ENCODE measurements at places on chromosomes 1 and 21.

GRCh38 chr1:201321826-201322390 lies 38.6 kb downstream of the PKP1 start:
- DNase-seq, result no peak

DNA sequence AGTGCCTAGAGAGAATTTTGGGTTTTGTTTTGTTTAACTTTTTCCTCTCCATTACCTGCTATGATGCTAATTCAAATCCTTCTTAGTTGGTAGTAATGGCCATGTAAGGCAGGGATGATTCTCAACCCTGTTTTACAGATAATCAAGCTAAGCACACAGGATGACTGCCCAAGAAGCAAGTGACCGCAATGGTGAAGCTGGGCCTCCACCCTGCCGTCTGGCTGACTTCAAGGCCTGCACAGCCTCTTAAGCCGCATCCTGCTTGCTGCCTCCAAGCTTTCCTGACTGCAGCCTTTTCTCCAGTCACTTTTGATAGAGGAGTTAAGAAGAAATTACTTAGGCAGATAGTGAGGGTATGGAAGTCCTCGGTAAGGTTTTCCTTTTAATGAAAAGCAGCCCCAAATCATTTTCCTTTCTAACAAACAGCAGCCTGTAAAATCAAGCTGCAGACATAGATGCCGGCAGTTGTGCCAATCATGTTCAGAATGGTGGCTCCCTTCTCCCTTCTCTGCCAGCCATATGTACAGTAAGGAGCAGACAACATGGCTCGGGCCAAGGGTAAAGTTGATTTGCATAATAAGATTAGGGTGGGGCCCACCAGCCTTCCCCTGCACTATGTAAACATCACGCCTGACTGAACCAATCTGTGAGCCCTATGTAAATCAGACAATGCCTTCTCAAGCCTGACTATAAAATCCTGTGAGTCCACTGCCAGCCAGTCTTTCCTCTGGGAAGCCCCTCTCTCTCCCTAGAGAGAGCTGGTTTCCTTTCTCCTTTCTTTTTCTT lies 8.8 kb upstream of the CTBS start:
- peak; percentile 74 for DNase-seq

- DNase-seq, result peak; percentile 12
Measured at GRCh38 chr1:78426408-78426807, 64.4 kb upstream of the PTGFR start.

GRCh38 chr1:203584035-203584434 lies 42.6 kb upstream of the ATP2B4 start:
- peak; percentile 39 for DNase-seq

DNA sequence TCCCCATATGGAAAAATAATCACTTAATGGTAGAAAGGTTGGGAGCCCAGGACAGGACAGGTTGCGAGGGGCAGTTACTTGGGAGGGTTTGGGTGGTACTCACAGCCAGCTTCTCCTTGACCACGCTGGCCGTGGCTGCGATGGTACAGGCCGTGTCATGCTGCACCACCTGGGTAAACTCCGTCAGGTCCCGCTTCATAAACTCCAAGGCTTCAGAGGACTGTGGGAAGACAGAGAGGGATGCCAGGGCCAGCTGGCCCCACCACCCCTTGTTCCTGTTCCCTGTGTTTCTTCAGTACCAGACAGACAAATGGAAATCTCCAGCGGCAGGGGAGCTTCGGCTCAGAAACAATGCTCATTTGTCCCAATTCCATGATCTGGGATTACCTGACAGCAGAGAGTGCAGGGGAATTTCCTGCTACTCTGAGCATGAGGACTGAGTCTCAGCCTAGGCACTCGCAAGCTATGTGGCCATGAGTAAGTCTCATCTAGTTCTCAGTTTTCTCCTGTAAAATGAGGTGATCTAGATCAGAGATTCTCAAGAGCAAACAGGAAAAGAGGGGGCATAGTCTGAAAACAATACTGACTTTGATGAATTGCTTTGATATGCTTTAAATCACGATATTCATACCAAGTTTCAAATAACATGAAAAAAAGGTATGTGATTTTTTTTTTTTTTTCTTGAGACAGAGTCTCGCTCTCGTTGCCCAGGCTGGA lies 7.4 kb downstream of the BSDC1 start:
- no peak for DNase-seq

GRCh38 chr1:32299327-32299726 lies 7.4 kb downstream of the HDAC1 start:
- DNase-seq, result no peak

GRCh38 chr1:26097696-26098095 lies 13.9 kb upstream of the PDIK1L start:
- peak; percentile 35 for DNase-seq

DNA sequence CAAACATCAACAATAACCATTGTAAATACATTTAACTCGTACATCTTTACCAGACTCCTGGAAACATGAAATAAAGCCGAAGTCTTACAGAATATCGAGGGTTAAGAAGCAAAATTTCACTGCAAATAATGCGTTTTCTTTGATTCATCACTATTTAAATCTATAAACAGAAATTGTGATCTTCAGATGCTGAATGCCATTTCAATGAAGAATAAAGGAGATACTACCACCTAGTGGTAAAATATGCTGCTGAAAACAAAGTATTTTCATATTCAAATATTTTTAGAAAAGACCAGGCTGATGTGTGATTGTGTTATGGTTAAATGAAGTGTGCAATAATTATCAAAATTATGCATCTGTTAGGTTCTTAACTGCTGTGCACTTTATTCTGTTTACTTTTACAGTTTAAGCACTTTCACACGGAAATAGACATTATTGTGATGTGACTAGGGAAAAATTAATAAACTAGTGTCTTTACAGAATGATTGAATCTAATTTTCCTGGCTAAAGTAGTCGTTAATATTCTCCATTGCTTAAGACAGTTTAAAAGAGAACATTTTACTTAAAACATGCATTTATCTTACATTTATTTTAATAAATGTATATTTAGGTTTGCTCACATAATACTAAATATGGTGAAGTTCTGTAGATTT lies 1093.1 kb downstream of the MRPL39 start:
- peak; percentile 4 for DNase-seq

- DNase-seq, result peak; percentile 47
Measured at GRCh38 chr1:118949315-118949714, 38.8 kb downstream of the TBX15 start.

DNA sequence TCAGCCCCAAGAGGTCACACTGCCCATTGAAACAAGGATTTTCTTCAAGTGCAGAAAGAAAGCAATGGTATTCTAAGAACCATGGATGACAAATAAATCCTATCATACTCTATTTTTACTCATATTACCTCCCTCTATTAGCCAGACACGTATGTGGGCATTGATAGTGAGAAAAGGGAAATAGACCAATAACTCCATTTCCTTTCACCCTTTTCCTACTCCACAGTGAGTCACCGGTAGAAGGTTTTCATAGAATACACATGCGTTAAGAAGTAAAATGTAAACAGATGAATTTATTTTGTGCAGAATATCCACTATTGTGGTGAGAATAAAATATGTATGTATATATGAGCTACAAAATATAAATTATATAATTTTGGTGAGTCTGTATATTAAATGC lies 568.9 kb upstream of the ADGRL4 start:
- no peak for DNase-seq

DNA sequence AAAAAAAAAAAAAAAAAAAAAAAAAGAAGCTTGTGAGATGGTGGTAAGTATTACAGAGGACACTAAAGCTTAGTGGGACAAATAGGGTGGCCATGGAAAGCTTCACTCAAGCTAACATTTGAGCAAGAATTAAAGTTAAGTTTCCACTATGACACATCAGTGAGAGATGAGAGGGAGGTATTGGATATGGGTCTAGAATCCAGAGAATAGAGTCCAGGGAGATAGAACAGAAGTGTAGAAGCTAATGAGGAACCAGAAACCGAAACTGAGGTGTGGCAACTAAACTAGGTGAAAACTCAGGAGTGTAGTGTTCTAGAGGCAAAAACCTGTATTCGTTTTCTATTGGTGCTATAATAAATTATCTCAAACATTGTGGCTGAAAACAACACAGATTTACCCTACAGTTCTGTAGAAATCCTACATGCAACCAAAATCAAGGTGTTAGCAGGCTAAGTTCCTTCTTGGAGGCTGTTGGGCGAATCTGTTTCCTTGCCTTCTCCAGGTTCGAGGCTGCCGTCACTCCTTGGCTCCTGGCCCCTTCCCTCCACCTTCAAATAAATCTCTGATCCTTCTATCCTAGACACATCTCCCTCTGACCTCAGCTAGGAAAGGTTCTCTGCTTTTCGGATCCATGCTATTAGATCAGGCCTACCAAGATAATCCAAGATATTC lies 36.2 kb downstream of the PTP4A2 start:
- DNase-seq, result no peak

DNA sequence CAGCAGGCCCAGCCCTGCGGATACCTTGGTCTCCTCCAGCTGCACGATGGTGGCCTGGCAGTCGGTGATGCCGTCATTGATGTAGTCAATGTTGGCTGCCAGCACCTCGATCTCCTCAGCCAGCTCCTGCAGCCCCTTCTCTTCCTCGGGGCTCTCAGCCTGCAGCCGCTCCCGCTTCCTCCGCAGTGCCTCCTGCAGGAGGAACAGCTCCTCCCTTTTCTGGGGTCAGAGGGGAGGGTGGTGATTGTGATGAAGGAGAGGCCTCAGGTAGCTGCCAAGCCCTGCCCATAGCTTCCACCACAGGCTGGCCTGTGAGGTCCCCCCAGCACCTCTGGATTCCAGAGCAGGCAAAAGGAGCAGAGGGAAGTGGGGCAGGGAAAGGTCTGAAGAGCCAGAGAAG lies 33.4 kb downstream of the KIF21B start:
- no peak for DNase-seq

DNA sequence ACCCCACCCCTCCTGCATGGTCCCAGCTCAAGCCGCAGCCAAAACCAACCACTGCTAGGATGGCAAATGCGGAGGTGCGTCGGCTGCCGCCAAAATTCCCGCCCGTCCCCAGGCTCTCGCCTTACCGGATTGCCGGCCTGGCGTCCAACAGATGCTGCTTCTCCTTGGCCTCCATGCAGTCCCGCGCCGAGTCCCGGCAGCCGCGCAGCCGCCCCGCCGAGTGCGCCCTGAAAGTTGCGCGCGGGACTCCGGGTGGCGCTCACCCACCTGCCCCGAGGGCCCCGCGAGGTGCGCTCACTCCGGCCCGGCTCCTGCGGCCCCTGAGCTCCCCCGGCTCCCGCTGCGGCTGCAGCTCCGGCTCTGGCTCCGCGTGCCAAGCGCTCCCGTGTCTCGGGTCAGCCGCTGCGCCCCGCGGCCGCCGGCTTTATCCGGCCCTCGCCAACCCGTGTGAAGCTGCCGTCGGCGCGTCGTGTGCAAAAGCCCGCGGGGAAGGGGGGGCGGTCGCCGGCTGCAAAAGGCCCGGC lies at the start of gene SLC30A2:
SLC30A2 (minus strand) TSS at position 397 of the 524 bp plus-strand sequence; CDS start at position 175, 222 bp downstream.
- no peak for DNase-seq

- DNase-seq, result peak; percentile 66
Measured at GRCh38 chr1:85573322-85573721, 7.2 kb upstream of the CCN1 start.

- peak; percentile 74 for DNase-seq
Measured at GRCh38 chr1:14945132-14946010, 208.2 kb upstream of the TMEM51 start.

DNA sequence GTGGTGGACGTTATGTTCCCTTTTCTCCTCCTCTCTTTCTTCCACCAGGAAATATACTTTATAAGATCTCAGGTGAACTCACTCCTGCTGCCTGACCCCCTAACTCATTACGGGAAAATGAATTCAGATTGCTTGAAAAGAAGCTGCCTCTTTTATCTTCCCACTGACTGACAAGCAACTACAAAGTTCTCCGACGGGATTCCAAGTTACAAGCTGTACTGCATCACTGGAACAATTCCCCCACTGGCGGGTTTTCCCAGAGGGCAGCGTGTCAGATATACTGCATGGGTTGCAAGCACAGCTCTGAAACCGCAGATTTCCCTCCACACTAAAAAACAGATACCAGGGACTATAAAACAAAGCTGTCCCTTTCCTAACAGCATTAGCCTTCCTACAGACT lies 390.6 kb downstream of the KCTD3 start:
- peak; percentile 15 for DNase-seq

- no peak for DNase-seq
Measured at GRCh38 chr1:103529746-103530145, 4.2 kb downstream of the RNPC3 start.

DNA sequence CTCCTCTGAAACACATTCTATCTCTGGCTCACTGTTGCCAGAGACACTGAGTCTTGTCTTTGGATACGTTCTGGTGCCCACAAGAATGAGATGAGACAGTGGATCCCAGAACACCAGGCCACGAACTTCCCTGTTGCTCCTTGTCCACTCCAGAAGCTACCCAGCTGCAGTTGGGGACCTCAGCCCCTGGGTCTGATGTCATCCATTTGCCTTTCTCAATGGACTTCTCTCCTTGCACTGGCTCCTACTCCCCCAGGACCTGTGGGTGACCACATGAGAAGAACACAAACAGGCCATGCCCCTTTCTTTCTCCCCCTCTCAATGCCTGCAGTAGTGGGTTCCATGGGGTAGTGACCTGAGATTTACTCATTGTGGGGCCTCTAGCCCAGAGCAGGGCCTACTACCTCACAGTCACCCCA lies 5.9 kb downstream of the NBPF1 start:
- DNase-seq, result no peak

GRCh38 chr1:232127190-232127589 lies 500.6 kb downstream of the DISC1 start:
- peak; percentile 70 for DNase-seq

- DNase-seq, result no peak
Measured at GRCh38 chr1:230165536-230165935, 98.5 kb downstream of the GALNT2 start.

DNA sequence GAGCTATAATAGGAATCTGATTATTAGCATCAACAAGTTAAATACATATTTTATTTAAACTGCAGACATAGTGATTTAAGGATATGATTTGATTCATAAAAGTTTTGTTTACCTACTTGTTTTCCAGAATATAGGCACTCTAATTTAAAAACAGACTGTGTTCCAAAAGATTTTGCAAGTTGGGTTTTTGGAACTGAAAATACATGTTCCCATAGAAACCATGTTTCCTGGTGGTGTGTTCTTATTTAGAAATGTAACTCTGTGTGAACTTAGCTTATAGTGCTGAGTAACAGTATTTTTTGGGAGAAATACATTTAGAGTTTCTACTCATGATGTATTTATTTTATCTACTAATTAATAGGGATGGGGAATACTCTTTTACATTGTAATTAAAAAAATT lies 21.8 kb downstream of the USP25 start:
- DNase-seq, result peak; percentile 39

GRCh38 chr1:234899041-234899729 lies 229.5 kb downstream of the TOMM20 start:
- DNase-seq, result peak; percentile 48

DNA sequence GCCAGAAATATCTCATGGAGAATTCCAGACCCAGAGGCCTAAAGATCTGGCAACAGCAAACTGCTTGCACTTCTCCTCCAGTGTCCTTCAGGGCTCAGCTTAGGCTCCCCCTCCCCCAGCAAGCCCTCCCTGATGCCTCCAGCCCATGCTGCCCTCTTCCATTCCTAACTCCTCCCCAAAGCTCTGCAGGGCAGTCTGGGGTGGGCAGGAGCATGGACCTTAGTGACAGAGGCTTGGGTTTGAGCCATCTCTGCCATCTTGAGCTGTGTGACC lies 436.8 kb downstream of the PTPRU start:
- no peak for DNase-seq

Measured in fibroblast of pulmonary artery (primary cell).